Endothelial cell of umbilical vein (primary cell): ENCODE measurements at places on chromosomes 12 and 14. TPM values are rescaled to one million over a fixed set of nuclear protein-coding genes. Genes with fewer than 3 reads are reported as not detected.

GRCh38 chr12:91417650-91418049, 235.0 kb upstream of the DCN start:
- H3K36me3 ChIP-seq: no peaks in the 10 kb centered on the region
- no peaks in the 10 kb centered on the region for H3K4me1 ChIP-seq
- H3K27me3 ChIP-seq: no peaks in the 10 kb centered on the region
- DNase-seq: no peak
- H3K27ac ChIP-seq: no peak overlapping the region
- no peak overlapping the region for H3K4me3 ChIP-seq

- peak overlapping the region; percentile 46 for H3K27ac ChIP-seq
- DNase-seq: peak; percentile 84
- H3K36me3 ChIP-seq: no peaks in the 10 kb centered on the region
- H3K4me1 ChIP-seq: peaks cover 12% of the 10 kb centered on the region
Observed at GRCh38 chr14:64253672-64254071, 40.5 kb downstream of the ESR2 start.

Gene TMEM119
- total RNA-seq: not detected in 2 replicates

- peak overlapping the region; percentile 93 for H3K27ac ChIP-seq
- no peaks in the 10 kb centered on the region for H3K27me3 ChIP-seq
- peak; percentile 91 for DNase-seq
- H3K4me1 ChIP-seq: peaks cover 72% of the 10 kb centered on the region
- H3K4me3 ChIP-seq: no peak overlapping the region
- no peaks in the 10 kb centered on the region for H3K36me3 ChIP-seq
Observed at GRCh38 chr14:77041881-77042545, 13.5 kb upstream of the IRF2BPL start.

GRCh38 chr12:12723681-12724420, 6.7 kb downstream of the CDKN1B start:
- peaks cover 2% of the 10 kb centered on the region for H3K36me3 ChIP-seq
- peak; percentile 57 for DNase-seq
- no peaks in the 10 kb centered on the region for H3K27me3 ChIP-seq
- peak overlapping the region; percentile 98 for H3K27ac ChIP-seq
- peaks cover 40% of the 10 kb centered on the region for H3K4me1 ChIP-seq

Gene PPP1R1A
- total RNA-seq: not detected in 2 replicates

DNA sequence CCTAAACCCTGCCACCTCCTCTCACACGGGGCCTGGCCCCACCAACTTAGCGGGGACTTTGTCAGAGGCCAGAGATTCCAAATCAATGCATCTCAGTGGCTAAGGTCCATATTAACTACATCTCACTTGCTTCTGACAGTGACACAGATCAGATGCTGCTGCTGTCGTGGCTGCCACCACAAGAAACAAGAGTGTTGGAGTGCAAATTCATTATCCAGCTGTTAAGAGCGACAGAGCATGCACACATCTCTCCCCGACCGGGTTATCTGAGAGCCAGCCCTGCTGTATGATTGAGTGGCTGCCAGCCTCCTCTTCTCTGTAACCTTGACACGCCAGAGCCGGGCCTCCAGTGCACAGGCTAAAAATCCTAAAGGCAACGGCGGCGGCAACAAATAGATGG, 40.2 kb downstream of the SPRING1 start:
- no peak overlapping the region for H3K27ac ChIP-seq
- no peak for DNase-seq
- H3K27me3 ChIP-seq: peaks cover 22% of the 10 kb centered on the region
- no peaks in the 10 kb centered on the region for H3K4me1 ChIP-seq
- H3K4me3 ChIP-seq: no peak overlapping the region

Gene CNPY2
- 166 and 183 TPM in 2 replicates for total RNA-seq

DNA sequence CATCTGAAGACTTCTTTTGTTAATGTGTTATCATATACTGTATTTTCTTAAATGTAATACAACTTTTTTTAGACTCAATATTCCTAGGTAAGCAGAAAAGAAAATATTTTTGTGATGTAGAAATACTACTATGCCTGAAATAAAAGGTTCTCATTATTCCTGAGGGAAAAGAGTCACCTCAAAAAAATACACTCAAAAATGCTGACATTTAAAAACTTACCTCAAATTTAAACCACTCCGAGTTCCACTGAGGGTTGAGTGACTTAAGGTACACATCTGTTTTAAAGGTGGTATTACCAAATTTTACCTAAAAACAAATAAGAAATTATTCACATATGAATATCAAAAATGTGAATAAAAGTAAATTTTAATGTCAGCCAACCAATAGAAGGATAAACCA, 9.3 kb downstream of the C2CD5 start:
- H3K27me3 ChIP-seq: no peaks in the 10 kb centered on the region
- H3K4me1 ChIP-seq: peaks cover 7% of the 10 kb centered on the region
- H3K27ac ChIP-seq: no peak overlapping the region
- H3K4me3 ChIP-seq: no peak overlapping the region
- H3K36me3 ChIP-seq: no peaks in the 10 kb centered on the region

Gene TAS2R42
- not detected in 2 replicates for total RNA-seq

- no peaks in the 10 kb centered on the region for H3K36me3 ChIP-seq
- H3K4me1 ChIP-seq: no peaks in the 10 kb centered on the region
- no peak overlapping the region for H3K4me3 ChIP-seq
- no peak for DNase-seq
Observed at GRCh38 chr12:83541446-83541845, 854.7 kb downstream of the TMTC2 start.
